Progenitor cell of endocrine pancreas (in vitro differentiated cells): ENCODE measurements at places on chromosomes 6 and 20.

- H3K36me3 ChIP-seq: no peaks in the 10 kb centered on the region
- no peak overlapping the region for H3K4me3 ChIP-seq
- no peak for DNase-seq
- H3K27me3 ChIP-seq: no peaks in the 10 kb centered on the region
Observed at GRCh38 chr6:13260831-13261230, 67.5 kb downstream of the TBC1D7 start.

GRCh38 chr6:140915551-140915950 lies 1217.2 kb upstream of the GJE1 start:
- peaks cover 10% of the 10 kb centered on the region for H3K4me1 ChIP-seq
- no peak for DNase-seq
- H3K27me3 ChIP-seq: no peaks in the 10 kb centered on the region
- H3K4me3 ChIP-seq: no peak overlapping the region

DNA sequence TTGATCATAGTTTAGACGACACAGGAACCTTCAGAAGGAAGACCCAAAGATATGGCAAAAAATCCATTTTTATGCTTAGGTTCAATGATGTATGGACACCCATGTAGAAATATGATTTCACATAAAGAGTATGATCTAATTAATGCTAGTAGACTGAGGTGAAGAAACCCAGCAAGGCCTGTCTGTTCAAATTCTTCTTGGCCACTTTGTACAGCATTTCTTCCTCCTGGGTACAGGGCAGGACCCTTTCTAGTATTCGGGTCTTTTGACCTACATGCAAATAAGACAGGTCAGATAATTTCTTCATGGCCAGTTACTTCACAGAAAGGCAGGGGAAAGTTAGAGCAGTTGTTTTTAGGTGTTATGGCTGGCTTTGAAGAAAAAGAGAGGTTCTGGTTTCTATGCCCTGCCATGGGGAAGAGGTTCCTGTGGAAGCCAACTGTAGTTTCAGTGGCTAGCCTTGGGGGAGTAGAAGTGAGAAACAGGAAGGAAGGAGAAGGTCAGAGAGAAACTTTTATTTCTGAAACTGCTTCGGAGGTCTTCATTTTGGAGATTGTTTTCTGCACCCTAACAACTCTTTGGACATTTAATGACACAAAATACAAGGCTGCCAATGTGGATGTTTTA lies 208.3 kb downstream of the PTPRK start:
- H3K36me3 ChIP-seq: peaks cover 1% of the 10 kb centered on the region
- H3K27ac ChIP-seq: no peak overlapping the region
- peaks cover 16% of the 10 kb centered on the region for H3K4me1 ChIP-seq
- no peaks in the 10 kb centered on the region for H3K27me3 ChIP-seq
- DNase-seq: no peak
- no peak overlapping the region for H3K4me3 ChIP-seq

DNA sequence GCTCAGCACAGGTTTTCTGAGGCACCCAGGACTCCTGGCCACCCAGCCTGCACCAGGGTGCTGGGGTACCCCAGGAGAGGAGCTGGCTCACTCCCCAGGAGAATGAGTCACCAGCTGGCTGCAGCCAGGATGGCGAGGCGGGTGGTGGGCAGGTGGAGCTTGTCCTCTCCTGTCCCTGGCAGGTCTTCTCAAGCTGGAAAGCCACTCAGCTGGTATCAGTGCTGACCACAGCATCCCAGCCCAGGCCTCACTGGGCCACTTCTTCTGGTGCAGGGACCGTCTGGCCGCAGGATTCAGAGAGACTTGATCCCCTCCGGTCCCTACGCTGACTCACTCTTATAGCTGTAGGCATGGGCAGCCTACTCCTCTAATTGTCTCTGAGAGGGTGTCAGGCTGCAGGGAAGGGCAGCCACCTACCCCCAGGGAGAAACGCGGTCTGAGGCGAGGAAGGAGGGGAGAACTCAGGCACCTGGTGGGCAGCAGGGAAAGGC lies 22.2 kb downstream of the TFEB start:
- H3K4me1 ChIP-seq: no peaks in the 10 kb centered on the region
- DNase-seq: no peak
- peaks cover 22% of the 10 kb centered on the region for H3K27me3 ChIP-seq
- H3K4me3 ChIP-seq: no peak overlapping the region
- no peak overlapping the region for H3K27ac ChIP-seq

GRCh38 chr20:48957533-48957932 lies 36.0 kb downstream of the ARFGEF2 start:
- no peak overlapping the region for H3K27ac ChIP-seq
- no peak for DNase-seq
- no peaks in the 10 kb centered on the region for H3K27me3 ChIP-seq
- H3K4me1 ChIP-seq: no peaks in the 10 kb centered on the region
- no peak overlapping the region for H3K4me3 ChIP-seq

GRCh38 chr6:36682328-36683144 lies 4.0 kb downstream of the CDKN1A start:
- no peak overlapping the region for H3K4me3 ChIP-seq
- no peak for DNase-seq
- peaks cover 41% of the 10 kb centered on the region for H3K27me3 ChIP-seq
- peaks cover 1% of the 10 kb centered on the region for H3K36me3 ChIP-seq
- H3K27ac ChIP-seq: no peak overlapping the region
- peaks cover 21% of the 10 kb centered on the region for H3K4me1 ChIP-seq

GRCh38 chr20:50546729-50547314 lies 36.6 kb downstream of the PTPN1 start:
- H3K27ac ChIP-seq: no peak overlapping the region
- no peak overlapping the region for H3K4me3 ChIP-seq
- peaks cover 5% of the 10 kb centered on the region for H3K4me1 ChIP-seq
- DNase-seq: no peak
- H3K36me3 ChIP-seq: peaks cover 2% of the 10 kb centered on the region

- peaks cover 11% of the 10 kb centered on the region for H3K36me3 ChIP-seq
- H3K4me1 ChIP-seq: no peaks in the 10 kb centered on the region
- no peaks in the 10 kb centered on the region for H3K27me3 ChIP-seq
- no peak overlapping the region for H3K27ac ChIP-seq
Observed at GRCh38 chr6:109772883-109773431, 81.9 kb downstream of the FIG4 start.

DNA sequence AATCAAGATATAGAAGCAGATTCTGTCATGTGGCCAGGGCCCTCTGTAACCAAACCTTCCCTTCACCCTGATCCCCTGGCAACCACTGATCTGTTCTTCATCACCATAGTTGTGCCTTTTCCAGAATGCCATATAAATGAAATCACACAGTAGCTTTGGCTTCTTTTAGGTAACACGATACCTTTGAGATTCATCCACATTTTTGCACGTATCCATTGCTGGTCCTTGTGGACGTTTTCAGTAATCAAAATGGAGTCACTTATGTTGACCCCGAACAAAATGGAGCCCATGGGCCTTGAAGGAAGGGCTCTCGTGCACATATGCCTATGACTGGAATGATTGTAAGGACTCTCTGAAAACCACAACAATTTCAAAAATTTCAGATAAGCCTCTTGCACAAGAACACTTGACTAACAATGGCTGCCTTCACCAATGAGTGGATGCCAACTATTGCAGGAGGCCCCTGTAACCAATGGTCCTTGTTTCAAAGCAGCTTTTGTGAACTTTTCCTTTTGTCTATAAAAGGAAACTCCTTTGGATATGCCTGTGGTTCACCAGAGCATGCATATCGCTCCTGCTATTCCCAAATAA lies 84.3 kb upstream of the RALY start:
- H3K27me3 ChIP-seq: peaks cover 7% of the 10 kb centered on the region
- H3K27ac ChIP-seq: no peak overlapping the region
- H3K4me3 ChIP-seq: no peak overlapping the region
- no peaks in the 10 kb centered on the region for H3K36me3 ChIP-seq
